Fibroblast of the conjunctiva (primary cell): ENCODE measurements at places on chromosomes 3 and 15.

DNA sequence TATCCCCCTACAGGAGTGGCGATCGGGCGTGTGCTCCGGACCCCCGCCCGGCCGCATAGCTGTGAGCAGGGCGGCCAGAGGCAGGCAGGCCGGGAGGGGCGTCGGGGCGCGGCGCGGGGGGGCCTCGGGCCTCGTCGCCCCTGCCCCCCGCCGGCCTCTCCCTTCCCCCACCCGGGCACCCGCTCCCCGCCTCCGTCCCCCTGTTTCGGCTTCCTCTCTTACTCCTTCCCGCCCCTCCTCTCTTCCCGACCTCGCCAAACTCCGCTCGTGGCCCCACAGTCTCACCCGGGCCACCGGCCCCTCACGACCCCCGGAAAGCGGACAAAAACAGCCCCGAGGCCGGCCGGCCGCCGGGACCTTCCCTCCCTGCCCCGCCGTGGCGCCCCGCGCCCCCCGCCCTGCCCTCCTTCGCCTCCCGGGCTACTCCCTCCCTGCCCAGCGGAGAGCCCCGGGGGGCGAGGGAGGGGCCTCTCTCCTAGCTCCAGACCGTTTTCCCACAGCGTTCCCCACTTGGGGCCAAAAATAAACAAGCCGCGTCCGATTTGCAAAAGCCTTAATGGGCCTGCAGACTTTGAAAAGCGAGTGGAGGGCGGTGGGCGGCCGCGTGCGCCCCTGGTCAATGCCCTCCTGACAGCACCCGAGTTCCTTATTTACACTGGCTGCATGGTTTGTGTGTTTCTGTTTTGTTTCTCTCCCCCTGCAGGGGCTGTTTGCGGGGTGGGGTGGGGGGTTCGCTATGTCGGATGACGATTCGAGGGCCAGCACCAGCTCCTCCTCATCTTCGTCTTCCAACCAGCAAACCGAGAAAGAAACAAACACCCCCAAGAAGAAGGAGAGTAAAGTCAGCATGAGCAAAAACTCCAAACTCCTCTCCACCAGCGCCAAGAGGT is 1.0 kb downstream of the UBE2E1 start:
- DNase-seq: peak; percentile 17

DNA sequence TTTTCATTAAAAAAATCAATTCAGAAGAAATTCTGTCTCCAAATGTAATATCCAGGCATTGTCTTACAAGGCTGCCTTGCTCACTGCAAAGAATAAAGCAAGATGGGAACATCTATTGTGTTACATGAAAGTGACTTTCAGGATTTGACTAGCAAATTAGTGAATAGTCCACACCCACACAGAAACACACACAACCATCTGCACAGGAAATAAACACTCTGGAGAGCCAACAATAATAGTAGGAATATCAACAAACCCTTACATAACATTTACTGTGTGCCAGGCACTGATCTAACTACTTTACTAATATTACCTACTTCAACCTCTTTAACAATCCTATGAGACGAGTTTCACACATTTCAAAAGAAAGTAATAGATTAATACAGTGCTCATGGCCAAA is 28.9 kb upstream of the ZNF385D start:
- no peak for DNase-seq

GRCh38 chr3:56459104-56459496 is 9.2 kb downstream of the ERC2 start:
- no peak for DNase-seq

- DNase-seq: peak; percentile 63
Observed at GRCh38 chr15:70974004-70974832, 81.6 kb downstream of the LRRC49 start.

- DNase-seq: peak; percentile 39
Observed at GRCh38 chr3:136305879-136306278, 55.7 kb downstream of the PCCB start.

GRCh38 chr15:31461375-31461774 is 134.7 kb downstream of the KLF13 start:
- DNase-seq: no peak

DNA sequence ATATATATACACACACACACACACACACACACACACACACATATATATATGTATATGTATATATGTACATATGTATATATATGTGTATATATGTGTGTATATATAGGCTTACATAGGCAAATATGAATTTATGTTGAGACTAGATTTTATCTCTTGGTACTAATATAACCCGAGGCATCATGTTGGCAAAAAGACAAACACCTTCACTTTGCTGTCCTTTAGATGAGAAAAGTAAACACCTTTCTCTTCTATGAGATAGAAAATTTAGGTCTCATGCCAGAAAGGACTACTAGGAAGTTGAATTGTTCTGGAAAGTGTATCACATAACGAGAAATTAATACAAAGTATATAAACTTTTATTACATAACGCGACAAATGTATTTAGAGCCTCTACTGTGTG is 19.6 kb upstream of the LEO1 start:
- no peak for DNase-seq

DNA sequence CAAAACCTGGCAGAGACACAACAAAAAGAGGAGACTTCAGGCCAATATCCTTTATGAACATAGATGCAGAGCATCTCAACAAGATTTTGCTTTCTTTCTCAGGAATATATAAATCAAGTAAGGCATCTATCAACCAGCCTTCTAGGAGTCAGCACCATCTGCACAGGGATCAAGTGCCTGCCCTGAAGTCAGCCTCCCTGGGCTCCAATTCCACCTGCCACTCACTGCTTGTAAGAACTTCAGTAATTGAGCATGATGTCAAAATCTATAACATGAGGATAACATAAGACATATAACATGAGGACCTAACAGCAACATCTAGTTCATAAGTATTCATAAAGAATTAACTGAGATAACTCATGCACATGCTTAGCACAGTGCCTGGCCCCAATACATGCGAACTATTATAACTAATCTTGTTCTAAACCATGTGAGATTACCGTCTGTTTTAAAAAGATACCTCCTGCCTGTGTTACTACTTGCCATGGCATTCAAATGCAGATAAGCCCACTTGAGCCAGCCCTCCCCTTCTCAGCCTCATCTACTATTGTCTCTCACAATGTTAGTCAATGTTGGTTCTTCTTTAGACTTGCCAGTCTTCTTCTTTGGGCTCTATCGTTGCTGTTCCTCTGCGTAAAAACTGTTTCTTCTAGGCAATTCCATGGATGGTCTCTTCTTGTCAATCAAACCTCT is 91.6 kb downstream of the PLD1 start:
- no peak for DNase-seq
